ENCODE measurements at places on chromosomes 2 and 18.

GRCh38 chr18:39172695-39173421, 1607.3 kb upstream of the CELF4 start:
- DNase-seq, result no peak

- DNase-seq, result no peak
Observed at GRCh38 chr2:226312155-226312554, 487.5 kb downstream of the IRS1 start.

GRCh38 chr2:65867446-65867845, 435.0 kb upstream of the SPRED2 start:
- DNase-seq, result no peak

GRCh38 chr2:126766969-126767296, 111.0 kb downstream of the GYPC start:
- DNase-seq, result no peak

GRCh38 chr2:108621087-108621559, 86.9 kb downstream of the LIMS1 start:
- no peak for DNase-seq

DNA sequence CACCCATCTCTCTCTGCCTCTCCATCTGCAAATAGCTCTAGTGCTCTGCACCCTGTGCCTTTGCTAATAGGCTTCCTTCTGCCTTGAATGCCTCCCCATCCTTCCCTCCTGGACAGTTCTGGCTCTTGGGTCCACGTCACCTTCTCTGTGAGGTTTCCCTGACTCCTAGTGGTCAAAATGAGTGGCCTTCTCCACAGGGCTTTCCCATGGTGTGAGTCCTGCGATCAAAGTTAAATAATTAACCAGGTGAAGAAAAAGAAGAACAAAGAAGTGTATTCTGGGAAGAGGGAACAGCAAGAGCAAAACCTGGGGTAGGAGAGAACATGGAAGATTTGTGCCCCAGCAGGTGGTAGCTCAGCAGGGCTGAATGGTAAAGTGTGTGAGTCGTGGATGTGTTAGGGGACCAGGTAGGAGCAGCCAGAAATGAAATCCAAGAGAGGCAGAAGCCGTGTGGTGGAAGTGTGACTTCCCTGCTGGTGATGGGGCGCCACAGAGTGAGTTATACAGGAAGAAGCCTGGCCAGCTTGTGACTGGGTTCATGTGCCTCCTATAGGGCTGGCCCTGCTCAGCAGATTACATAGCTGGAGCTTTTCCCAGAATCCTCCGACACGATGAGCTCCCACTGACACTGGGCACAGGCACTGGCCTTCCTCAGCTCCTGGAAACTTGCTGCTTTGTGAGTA, 93.8 kb upstream of the LDAH start:
- DNase-seq, result no peak

- no peak for DNase-seq
Observed at GRCh38 chr18:48003426-48004349, 73.2 kb upstream of the SMAD2 start.

DNA sequence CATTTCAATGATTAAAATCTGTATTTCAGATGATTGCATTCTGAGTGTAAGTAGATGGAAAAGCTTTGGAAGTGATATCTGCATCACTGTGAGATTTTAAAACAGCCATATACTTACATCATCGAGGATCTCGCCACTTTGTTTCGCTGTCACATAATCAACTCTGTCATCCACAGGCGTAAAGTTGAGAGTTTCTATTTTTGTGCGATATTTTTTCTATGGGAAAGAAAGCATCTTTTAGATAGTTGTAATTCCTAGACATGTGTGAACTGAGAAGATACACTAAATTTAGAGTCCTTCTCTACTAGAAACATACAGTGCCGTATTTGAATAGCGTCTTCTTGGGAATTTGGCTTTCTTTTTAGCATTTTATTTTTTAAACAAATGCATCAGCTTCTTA, 158.8 kb downstream of the RIF1 start:
- DNase-seq, result no peak

DNA sequence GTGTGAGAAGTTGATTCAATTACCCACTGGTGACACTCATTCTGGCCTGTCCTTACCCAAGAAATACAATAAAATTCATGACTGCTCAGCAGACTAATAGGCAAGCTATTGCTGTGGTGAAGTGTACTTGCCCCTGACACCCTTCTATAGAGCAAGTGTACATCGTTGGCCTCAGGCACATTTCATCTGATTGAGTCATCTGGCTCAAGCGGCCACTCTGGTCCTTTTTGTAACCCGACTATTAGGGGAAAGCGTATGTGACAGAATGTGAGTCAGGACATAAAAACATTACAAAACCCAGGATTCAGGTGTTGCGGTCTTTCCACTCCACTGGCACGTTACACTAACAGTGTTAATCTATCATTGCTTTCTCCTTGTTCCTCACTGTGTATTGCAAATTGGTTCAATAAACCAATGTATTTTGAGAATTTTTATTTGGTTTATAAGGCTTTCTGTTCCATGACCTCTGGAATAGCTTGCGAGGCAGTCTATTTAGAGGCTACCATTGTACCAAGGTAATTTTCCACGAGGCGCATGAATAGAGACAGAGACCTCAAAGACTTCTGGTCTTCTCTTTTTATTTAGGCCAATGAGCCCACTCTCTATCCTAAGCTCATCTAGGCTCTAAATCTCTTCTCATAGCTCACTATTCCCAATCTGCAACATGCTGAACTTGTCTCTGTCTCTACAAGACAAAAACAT, 10.2 kb upstream of the TTC32 start:
- DNase-seq, result no peak

DNA sequence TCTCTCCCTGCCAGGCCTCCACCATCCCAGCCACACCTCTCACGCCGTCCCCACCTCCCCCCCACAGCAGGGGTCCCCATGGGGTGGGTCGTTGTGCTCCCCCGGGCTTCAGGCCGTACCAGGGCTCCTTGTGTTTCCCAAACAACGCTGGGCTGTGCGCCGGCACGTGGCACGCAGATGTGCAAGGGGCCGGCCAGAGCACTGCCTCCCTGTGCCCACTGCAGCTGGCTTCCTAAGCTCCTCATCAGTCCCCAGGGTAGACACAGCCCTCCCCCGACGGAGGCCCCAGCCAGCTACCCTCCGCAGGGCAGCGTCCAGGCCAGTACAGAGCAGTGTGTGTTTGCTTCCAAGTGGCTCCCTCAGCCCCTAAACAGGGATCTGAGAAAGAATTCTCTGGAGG, 34.0 kb downstream of the BIN1 start:
- DNase-seq, result no peak

- DNase-seq, result no peak
Observed at GRCh38 chr2:127575185-127575765, 39.8 kb downstream of the MYO7B start.

GRCh38 chr2:162839419-162839818, 852 bp upstream of the KCNH7 start:
- DNase-seq, result no peak

- DNase-seq, result no peak
Observed at GRCh38 chr2:184834699-184835397, 236.5 kb downstream of the ZNF804A start.

DNA sequence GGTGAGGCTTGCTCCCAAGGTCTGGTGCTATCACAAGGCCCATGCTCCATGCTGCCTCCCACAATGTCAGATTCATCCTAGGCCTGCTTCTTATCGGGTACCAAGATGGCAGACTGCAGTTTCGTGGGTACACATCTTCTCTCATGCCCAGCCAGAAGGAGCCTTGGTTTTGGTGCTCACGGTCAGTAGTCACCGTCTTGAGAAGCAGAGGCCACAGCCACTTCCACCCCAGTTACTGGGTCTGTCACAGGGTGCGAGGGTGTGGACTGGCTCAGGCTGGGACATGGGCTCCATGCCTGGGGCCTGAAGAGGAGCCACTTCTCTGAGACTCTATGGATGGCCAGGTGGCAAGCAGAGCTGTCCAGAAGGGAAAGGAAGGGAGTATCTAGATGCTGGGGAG, 178.8 kb upstream of the HS6ST1 start:
- DNase-seq, result no peak

GRCh38 chr2:148450531-148450930, 194.0 kb upstream of the EPC2 start:
- no peak for DNase-seq

DNA sequence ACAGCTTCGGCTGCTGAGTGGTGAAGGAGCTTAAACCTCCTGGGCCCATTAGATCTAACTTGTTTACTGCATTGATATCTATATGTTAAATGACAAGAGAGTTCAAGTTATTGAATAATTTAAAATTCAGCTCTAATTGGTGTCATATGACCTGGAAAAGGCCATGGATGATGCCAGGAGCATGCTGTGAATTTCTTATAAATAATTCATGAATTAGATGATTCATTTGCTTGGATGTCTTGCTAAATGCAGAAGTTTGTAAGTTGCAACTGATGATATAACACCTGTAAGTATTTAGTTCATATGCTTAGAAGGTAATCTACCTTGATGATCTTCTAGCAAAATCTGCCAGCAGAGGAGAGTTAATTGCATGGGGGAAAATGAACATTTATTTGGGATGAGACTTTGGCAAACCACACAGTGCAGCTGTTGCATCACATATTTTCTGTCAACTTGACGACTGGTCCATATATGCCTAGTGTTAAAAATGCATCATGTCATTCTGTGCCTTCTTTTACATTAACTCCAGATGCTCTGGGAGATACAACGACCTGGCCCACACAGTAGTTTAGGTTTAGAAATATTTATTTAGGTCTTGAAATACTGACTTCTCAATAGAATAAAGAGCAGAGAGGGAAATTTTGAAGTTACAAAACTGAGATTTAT, 226.3 kb downstream of the KIAA1328 start:
- no peak for DNase-seq

DNA sequence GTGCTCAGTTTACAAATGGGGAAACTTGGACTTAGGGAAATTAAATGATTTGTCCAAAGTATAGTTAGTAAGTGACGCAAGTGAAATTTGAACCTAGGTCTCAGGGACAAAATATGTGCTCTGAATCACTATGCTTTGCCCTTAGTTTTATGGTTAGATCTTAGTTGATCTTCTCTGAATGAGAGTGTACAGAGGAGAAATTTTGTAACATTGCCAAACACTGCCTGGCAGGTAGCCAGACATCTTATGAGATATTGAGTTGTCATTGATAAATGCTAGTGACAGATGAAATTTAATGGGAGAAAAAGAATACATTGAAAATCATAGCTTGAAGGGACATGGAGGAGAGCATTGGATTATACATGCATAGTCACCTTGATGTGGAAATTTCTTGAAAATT, 91.4 kb downstream of the GALNT1 start:
- DNase-seq, result no peak

DNA sequence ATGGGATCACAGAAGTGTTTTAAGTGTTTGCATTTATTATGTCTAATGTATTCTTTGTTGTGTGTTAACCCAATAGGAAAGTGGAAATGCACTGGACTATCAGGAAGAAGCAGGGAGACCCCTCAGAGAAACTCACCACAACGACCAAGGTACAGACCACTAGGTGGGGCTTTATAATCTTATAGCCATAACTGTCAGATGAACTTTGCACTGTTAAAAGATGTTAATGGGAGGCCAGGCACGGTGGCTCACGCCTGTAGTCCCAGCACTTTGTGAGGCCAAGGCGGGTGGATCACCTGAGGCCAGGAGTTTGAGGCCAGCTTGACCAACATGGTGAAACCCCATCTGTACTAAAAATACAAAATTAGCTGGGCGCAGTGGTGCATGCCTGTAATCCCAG, 73.2 kb downstream of the SUMO1 start:
- DNase-seq, result no peak

DNA sequence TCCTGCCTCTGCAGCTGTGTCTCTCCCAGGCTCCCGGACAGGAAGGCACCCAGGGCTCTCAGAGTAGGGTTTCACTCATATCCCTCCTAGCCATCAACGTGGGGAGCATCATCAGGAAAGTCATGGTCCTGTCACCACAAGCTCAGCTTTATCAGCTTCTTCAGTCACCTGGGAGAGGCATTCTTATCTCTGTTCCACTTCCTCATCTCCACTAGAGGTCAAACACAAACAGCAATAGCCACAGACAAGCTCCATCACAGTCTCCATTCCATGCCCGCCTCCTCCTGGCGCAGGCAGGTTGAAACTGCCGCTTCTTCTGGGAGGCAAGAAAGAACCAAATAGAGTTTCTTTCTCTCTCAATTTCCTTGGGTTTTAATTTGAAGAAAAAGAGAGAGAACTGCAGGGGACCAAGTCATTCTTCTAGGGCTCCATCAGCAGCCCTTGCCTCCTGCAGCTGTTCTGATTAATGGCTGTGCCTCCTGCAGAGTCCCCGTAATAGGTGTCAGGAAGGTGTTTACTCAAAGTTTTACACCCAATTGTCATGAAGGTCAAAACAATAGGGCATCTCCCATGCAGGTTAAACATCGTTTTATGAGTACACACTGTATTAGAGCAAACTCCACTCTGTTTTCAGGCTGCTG, 377.9 kb downstream of the TMEM182 start:
- no peak for DNase-seq

- no peak for DNase-seq
Observed at GRCh38 chr2:217908544-217908943, 94.3 kb downstream of the TNS1 start.

- no peak for DNase-seq
Observed at GRCh38 chr2:203959672-203960071, 23.1 kb downstream of the ICOS start.

- DNase-seq, result no peak
Observed at GRCh38 chr2:207847807-207848544, 78.3 kb upstream of the FZD5 start.

DNA sequence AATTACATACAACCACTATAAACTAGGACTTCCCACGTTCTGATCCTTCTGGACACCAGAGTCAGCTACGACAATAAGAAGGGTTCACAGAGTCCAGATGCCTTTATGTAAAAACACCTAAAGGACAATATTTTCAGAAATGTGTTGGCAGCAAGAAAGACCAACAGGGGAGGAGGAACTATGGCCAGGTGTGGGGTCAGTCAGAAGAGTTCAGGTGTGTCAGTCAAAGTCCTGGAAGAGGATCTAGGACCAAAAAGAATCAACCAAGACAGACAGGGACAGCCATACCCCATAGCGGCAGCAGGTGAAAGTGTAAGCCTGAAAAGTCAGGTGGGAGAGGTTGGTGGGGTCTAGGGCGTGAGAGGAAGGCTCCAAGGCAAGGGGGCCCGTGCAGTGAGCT, 38.0 kb upstream of the YPEL5 start:
- DNase-seq, result no peak

DNA sequence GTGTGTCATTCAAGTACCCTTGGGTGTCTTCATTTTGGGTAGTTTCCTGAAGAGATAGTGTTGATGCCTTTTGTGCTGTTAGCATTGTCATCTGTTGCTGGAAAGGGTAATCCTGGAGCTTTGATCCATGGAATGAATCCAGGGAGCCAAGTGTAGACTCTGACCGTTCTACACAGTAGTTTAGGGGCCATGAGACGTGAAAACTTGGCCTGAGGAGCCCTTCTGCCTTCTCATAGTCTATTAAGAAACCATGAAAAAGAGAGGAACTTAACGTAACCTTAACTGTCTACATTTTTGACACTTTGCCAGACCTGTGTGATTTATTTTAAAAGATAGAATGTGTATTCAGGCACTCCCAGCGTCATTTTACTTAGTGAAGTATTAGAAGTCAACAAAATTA, 194.0 kb downstream of the BABAM2 start:
- DNase-seq, result no peak

- DNase-seq, result no peak
Observed at GRCh38 chr18:23990474-23991410, 23.8 kb upstream of the TTC39C start.

All from 8988T (cell line).